ENCODE measurements at places on chromosomes 16 and 17.

GRCh38 chr16:66603537-66604375 is 748 bp upstream of the CMTM3 start:
- DNase-seq: peak; percentile 71

DNA sequence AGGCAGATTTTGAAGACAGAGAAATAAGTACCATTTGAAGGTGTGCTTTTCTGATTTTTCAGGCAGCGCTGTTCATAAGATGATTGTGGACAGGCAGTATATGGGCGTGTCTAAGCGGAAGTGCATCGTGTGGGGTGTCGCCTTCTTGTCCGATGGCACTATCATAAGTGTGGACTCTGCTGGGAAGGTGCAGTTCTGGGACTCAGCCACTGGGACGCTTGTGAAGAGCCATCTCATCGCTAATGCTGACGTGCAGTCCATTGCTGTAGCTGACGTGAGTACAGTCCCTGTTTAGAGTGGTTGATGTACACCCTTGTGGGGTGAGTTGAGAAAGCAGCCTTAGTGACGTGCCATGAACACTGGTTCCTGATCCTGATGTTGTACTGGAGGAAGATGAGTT is 10.7 kb downstream of the UTP4 start:
- no peak for DNase-seq

GRCh38 chr16:78794581-78795250 is 695.3 kb downstream of the WWOX start:
- DNase-seq: peak; percentile 43

GRCh38 chr17:77323413-77324171 is 182.8 kb downstream of the SEC14L1 start:
- no peak for DNase-seq

GRCh38 chr16:50834701-50835100 is 92.8 kb downstream of the CYLD start:
- DNase-seq: no peak

DNA sequence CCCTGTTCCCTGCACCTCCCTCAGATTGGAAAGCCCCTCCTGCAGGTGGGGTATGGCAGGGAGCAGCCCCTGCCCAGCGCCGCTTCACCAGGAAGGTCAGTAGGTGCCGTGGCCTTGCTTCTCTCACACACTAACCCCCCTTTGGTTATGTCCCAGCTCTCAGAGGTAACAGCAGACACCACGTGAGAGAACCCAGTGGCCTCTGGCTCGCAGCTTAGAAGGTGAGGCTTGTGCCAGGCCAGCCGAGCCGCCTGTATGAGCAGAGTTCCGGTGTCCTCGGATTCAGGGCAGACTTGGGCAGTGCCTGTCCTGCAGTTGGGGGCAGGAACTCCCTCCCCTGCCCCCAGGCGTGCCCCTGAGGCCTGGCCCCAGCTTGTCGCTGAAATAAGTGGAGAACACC is 47.1 kb downstream of the PRMT7 start:
- DNase-seq: no peak

- no peak for DNase-seq
Observed at GRCh38 chr16:19680881-19681340, 37.1 kb downstream of the KNOP1 start.

DNA sequence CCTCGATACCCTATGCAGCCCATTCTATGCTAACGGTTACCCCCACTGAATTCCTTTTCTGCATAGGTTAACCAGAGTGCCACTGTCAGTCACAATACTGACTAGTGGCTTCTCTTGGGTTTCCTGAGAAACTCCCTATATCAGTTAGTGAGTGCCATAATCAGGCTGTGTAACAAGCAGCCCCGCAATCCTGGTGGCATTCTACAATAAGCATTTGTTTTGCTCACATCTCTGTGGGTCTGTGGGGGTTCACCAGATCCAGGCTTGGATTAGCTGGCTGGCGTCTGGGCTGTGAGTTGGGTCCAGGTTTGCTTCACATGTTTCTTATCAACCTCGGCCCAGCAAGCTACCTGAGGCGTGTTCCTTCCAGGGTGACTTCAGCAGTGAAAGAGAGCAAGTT is 42.4 kb downstream of the TMEM235 start:
- no peak for DNase-seq

DNA sequence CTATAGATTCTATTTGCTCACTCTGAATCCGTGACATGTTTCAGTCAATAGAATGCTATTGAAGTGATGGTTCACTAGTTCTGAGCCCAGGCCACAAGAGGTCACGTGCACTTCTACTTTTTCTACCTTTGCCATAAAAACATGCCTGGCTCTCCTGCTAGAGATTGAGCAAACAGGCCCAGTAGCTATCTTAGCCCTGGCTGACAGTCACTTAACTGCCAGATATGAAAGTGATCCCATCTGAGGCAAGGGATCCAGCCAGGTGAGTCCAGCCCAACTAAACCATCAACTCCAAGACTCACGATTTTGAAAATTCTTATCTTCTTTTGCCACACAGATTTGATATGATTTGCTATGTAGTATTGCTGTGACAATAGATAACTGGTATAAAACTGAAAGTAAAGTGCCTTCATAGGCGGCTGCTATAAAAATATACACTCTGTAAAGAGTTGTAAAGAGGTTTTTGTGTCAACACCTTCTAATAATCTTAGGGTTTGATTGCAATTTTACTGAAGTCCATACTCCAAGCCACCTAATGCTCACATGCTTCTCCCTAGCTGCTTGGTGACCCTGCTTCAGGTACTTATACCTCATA is 937.7 kb upstream of the SOX9 start:
- DNase-seq: no peak

DNA sequence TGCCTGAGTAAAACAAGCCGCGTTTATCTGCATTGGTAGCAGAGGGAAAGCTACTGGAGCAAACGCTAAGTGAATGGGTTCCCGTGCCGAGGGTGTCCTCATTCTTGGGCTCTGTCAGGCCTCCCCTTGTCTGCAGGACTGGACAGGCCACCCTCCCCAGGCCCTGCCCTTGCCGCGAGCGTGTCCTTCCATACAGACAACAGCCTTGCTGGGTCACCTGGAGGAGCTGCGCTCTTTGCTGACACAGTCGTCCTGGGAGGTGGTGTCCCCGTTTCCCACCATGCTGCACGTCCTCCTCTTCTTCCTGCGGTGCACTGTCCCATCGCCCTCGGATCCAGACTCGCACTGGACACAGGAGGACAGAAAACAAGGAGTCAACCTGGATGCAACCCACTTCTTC is 7.8 kb upstream of the MXRA7 start:
- DNase-seq: no peak

DNA sequence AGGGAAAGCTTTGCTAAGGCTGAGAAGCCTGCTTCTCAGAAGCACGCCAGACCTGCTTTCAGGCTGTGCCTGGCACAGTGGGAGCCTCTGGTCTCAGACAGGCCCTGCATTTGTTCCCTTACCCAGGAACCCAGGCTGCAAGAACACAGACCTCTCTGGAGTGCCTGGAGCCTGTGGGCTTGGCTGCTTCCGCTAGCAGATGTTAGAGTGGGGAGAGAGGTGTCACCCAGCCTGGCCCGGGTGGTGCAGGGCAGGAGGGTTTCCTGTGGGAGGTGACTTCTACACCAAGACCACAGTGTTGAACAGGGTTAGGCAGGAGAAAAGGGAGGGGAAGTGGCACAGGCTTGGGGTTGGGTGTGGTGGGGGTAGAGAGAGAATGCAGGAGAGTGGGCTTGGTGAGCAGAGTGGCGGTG is 35.8 kb upstream of the ADGRG1 start:
- peak; percentile 76 for DNase-seq

GRCh38 chr16:6081320-6081976 is 983.9 kb upstream of the EEF2KMT start:
- DNase-seq: peak; percentile 17

- no peak for DNase-seq
Observed at GRCh38 chr17:74362069-74362405, 369 bp upstream of the BTBD17 start.

DNA sequence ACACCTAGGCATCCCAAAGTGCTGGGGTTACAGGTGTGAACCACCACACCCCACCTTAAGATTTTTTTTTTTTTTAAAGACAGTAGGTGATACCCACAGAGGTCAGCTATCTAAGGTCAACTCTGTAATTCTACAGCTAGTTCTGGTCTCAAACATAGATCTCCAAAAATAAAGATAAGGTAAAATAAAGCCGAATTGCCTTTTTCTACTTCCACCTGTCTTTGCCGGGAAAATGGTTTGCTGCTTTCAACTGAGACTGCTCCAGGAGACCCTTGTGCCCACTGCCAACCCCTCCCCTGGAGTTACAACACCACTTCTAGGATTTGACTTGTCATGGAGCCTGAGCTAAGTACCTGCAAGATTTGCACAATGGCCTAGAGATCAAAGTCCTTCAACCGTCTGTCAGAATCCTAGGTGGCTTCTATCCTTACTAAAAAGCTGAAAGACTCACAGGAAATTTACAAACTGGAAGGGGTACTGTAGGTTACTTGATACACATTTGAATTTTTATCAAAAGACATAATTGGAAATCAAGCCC is 4.7 kb upstream of the CNOT1 start:
- no peak for DNase-seq
